ENCODE measurements at places on chromosomes 2 and 18.

DNA sequence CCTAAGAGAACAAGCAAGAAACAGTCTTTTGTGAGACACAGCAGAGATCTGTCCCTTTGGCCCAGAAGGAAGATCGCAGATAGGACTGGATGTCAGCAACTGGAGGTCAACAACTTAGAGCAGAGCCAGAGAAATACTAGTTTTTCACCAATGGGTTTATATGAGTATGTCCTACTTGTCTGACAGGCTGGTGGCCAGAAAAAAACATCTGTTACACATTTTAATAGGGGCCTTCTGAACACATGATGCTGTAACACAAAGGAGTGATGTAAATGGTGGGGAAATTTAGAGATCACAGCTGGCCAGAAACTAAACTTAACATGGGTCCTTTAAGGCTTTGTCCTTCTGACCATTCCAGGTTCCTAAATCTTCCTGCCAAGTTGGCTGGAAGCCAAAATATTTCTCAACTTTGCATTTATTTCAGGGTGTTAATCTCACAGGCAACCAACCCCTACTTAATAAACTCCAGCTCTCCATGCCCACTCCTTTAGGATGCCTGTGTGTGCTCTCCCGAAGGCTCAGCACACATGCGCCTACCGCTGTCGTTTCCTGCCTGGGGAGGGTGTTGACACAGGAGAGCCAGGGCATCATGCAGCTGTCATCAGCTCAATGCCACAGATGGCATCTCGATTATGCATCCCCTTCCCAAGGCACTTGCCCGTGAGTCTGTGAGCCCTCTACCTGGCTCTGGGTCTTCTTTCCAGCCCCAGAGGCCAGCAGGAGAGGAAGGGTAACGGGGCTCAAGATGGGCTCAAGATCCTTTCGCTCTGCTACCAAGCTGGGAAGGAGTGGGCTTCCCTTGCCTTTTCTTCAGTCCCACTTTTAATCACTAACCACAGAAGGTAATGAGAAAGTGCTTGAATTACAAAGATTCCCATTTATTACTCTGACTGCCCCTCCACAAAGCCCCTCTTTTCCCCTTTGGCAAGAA is 252.5 kb downstream of the ETAA1 start:
- no peak for DNase-seq
- H3K4me1 ChIP-seq = peaks cover 6% of the 10 kb centered on the region
- no peaks in the 10 kb centered on the region for H3K27me3 ChIP-seq

DNA sequence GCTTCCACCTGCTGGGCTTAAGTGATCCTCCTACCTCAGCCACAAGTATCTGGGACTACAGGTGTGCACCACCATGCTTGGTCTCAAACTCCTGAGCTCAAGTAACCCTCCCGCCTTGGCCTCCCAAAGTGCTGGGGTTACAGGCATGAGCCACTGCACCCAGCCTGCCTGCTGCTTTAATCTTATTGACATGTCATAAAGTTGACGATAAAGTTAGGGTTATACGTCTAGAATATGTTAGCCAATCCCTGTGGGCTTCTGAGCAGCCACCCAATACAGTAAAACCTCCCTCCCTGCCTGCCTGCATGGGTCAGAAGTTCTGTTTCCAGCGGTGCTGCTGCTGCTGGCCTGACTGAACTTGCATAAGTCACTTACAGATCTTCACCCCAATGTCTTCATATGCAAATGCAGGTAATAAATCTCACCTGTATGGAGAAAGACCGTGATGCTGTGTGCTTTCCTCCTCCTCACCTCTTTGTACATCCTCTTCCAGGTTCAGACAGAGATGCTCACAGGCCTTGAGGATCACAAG is 30.1 kb downstream of the TGIF1 start:
- no peak overlapping the region for H3K4me3 ChIP-seq
- H3K36me3 ChIP-seq = no peaks in the 10 kb centered on the region
- no peak for DNase-seq
- H3K4me1 ChIP-seq = no peaks in the 10 kb centered on the region
- H3K27me3 ChIP-seq = no peaks in the 10 kb centered on the region

GRCh38 chr2:229118927-229119326 is 152.2 kb downstream of the PID1 start:
- no peak overlapping the region for H3K4me3 ChIP-seq
- no peaks in the 10 kb centered on the region for H3K36me3 ChIP-seq
- no peak for DNase-seq
- no peaks in the 10 kb centered on the region for H3K4me1 ChIP-seq

DNA sequence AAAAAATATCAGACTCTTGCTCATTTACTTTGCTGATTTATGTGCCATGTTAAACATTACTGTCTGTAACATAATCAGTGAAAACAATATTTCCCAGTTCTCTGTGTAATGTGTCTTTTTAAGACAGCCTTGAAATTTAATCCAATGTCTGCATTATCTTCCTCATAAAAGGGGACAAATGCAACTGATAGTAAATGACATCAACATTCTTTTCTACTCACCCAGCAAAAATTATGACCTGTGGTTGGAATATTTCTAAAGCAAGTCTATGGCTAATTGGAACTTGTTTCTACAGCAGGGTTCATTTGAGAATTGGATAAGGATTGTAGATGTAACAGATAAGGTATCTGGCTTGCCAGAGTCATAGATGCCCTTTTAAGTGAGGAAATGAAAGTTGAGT is 34.8 kb downstream of the C1D start:
- H3K36me3 ChIP-seq = no peaks in the 10 kb centered on the region
- no peaks in the 10 kb centered on the region for H3K27me3 ChIP-seq
- peaks cover 20% of the 10 kb centered on the region for H3K4me1 ChIP-seq
- no peak overlapping the region for H3K4me3 ChIP-seq

GRCh38 chr2:225608136-225608535 is 208.6 kb downstream of the NYAP2 start:
- DNase-seq = no peak
- H3K4me1 ChIP-seq = no peaks in the 10 kb centered on the region
- H3K27me3 ChIP-seq = no peaks in the 10 kb centered on the region
- H3K27ac ChIP-seq = no peak overlapping the region
- H3K36me3 ChIP-seq = no peaks in the 10 kb centered on the region

DNA sequence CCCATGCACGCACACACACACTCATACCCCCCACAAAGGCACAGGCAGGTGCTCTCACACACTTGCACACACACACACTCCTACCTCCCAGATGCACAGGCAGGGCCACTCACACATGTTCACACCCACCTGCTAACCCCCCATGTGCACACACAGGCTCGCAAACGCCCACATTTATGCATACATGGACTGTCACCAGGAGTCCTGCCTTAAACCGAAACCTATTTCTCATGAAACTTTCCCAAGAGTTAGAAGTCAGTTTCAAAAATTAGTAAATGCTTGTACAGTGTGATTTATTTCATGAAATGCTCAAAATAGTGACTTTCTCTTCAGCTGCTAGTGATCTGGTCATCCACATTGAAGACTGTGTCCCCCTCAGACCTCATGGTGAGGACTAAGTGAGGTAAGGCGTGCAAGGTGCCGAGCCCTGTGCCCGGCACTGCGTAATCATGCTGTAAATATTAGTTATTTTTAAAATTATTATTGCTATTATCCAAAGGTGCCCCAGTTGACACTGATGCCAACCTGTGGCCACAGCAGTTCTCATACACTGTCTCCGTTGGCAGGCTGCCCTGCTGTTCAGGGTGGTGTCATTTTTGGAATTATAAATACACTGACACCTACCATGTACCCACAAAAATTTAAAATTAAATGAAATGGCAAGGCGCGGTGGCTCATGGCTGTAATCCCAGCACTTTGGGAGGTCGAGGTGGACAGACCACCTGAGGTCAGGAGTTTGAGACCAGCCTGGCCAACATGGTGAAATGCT is 12.4 kb downstream of the CNNM4 start:
- H3K27ac ChIP-seq = no peak overlapping the region
- H3K4me1 ChIP-seq = peaks cover 5% of the 10 kb centered on the region
- no peak for DNase-seq
- H3K27me3 ChIP-seq = no peaks in the 10 kb centered on the region
- no peak overlapping the region for H3K4me3 ChIP-seq
